Activated naive CD4-positive, alpha-beta T cell treated with anti-CD3 and anti-CD28 coated beads, Interleukin-2, amount 50 U/mL, for 16 hours (primary cell): ENCODE measurements at places on chromosomes 4 and X.
A peak's percentile ranks its signal among the peaks of the same experiment; 100 is the strongest.

GRCh38 chr4:40617872-40618271 is 11.8 kb downstream of the RBM47 start:
- no peak for DNase-seq

DNA sequence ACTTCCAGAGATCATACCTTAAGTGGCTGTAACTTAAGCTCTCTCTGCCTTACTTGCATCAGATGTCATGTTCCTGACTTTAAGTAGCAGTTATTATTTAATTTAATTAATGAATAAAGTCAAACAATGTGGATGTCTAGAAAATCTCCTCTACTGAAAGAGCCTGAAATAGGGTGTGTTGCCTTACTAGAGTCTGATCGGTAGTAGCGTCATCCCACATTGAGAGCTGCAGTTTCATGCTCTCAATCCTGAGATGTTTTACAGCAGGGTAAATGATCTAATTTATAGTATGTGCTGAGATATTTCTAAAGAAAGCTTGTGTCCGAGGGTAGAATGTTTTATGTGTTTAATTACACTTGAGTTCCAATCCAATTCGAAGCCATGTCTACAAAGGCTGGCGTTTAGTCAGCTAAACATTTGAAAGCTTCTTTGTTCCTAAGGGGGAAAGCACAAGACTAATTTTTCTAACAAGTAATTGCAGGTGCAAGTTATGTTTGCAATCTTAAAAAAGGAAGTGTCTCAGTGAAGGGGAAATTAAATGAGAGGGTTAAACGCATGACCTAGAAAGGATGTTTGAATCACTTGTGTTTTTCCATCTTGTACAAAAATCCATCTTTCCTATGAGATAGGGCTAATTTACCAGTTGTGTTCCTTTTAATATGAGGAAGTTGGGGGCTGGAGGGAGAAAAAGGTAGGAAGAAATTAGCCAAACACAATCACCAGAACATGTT is 391.0 kb upstream of the MAGEB2 start:
- no peak for DNase-seq

DNA sequence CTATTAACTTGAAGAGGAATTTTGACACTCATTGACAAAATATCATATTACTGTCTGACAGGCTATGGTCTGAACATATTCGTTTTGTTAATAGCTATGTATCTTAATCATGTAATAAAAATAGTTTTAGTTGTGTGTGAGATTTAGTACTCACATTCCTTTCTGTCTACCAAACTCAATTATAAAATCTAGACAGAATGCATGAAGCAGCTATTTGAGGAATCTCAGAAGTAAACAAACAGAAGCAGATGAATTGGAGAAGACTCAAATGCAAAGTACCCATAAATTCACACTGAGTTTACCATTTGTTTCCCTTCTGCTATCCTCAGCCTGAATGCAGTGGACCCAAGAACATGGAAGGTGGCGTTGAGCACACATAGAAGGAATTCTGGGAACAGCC is 841.6 kb upstream of the AADAT start:
- no peak for DNase-seq

- DNase-seq, result no peak
Observed at GRCh38 chr4:39933671-39934590, 43.8 kb downstream of the PDS5A start.

DNA sequence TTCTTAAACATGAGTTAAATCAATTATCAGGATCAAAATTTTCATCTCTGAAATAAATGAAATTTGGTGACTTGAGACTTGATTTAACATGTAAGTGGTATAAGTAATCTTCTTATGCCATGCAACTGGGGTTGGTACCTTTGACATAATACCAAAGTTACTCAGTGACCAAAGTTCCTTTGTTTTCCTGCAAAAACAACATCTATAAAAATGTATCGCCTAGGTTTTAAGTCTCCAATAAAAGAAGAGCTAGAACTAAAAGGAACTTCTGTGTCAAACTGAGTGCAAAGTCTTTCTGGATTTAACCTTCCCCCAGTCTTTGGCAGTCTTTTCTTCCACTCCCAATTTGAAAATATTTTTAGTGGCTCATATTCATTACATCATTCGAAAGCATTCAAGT is 27.6 kb downstream of the NAF1 start:
- no peak for DNase-seq

DNA sequence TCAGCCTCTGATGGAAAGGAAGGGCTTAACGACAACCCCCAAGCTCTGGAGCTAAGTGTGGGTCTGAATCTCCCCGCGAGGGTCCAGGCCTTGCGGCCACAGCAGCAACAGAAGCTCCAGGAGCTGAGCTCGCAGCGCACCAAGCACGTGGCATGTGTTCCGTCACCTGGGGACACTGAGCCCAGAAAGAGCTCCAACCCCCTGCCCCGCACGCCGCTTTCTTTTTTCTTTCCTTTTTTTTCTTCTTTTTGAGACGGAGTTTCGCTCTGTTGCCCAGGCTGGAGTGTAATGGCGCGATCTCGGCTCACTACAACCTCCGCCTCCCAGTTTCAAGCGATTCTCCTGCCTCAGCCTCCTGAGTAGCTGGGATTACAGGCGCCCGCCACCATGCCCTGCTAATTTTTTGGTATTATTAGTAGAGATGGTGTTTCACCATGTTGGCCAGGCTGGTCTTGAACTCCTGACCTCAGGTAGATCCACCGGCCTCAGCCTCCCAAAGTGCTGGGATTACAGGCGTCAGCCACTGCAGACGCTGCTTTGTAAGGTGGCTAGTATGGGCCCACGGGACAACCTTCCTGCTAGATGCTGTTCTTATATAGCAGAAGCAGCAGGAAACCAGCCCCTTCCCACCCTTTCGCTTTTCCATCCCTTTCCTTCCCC is 685 bp upstream of the TNIP2 start:
- peak; percentile 27 for DNase-seq

DNA sequence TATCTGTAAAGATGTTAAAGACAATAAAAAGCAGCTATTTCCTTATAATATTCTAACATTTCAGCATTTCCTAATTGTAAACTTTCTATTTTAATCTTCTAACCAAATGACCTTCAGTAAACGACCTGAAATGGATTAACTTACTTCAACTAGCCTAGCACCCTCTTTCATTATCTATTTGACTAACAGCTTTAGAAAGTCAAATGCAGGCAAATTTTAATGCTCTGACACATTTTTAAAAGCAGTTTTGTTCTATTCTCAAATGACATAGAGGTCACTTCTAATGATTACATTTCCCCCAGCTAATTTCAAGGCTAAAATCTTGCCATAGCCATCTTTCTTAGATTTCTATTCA is 41.9 kb downstream of the SLC7A11 start:
- no peak for DNase-seq
